ENCODE measurements at places on chromosomes 4 and X.

GRCh38 chr4:20288047-20288650 is 36.4 kb downstream of the SLIT2 start:
- DNase-seq, result no peak

DNA sequence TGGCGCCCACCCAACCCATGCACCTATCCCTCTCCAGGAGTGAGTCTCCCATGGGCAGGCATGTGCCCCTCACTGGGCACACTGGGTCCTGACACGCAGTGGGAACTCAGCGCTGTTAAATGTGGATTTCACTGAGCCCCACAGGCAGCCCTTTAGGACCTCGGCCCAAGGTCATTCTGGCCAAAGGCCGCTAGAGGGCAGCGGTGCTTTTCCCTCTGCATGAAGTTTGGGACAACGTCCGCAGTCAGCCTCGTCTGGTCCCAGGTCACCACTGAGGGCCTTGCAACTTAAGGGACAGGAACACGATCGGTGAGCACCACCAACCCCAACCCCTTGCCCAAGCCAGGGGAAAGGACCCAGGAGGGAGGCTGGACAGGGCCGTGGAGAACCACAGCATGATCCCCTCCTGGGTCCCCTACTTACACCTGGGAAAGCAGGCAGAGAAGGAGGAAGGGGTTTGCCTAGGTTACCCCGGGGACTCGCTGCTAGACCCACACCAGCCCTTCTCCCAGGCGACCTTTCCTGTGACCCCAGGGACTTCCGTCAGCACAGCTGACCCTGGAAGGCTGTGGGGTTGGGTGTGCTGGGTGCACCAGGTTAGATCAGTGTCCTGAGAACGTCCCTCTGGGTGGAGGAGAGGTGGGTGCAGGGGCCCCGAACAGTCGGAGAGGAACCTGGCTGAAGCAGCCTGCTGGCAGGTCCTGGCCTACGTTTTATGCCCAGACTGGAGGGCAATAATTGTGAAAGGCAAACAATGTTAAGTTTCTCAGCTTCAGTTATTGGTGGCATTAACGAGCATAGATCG is 24.0 kb downstream of the CYTL1 start:
- DNase-seq, result peak; percentile 16

DNA sequence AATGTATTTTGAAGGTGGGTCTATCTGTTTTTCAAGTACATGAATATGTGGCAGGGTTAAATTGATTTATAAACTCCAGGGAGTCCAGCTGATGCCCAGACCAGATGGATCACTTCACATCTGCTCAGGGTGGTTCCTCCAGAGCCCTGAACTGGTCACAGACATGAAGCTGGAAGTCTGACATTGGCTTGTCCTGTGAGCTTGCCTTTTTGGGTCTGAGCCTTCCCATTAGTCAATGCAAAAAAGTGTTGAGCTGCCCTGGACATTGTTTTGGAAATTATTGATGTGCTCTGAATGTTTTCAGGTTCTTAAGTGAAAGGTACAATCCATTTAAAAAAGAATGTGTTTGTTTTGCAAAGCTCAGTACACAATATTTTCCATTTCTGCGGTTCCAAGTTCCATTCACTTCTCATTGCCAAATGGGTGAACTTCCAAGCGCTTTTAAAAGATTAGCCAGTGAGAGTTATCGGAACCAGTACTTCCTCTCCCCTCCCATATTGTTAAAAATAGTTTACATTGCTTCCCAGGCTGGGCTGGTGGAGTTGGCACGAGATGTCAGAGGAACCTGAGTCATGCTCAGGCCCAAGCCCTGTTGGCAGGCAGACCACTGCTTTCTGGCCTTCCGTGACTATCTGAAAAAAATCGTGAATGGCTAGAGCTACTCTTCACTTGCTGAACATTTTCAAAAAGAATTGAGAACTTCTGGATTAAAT is 52.1 kb downstream of the PDGFRA start:
- DNase-seq, result no peak

GRCh38 chrX:15749642-15750610 is 11.9 kb downstream of the CA5B start:
- DNase-seq, result no peak

DNA sequence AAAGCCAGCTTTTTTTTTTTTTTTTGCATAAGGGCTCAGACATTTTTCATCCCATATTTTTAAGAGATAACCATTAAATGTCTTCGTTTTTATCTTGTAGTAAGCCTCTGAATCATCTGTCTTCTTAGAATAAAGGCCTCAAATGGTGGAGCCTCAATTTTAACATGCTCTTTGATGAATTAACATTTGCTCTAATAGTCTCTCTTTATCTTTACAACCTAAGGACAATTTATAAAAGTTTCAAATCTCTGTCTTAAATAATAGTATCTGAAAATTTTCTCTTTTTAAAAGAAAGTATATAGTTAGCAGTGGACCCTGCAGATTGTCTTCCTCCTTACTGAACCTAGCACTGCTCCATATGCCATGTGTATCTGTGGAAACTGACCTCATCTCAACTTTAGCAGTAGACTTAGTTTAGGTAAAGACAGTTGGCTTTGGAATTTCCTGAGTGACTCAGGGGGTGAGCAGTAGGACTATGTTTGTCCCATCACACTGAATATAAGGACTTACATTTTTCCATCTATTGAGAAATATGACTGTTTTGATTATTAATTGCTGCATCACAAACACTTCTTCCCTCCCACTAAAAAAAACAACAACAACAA is 1658.0 kb downstream of the STIM2 start:
- DNase-seq, result no peak

DNA sequence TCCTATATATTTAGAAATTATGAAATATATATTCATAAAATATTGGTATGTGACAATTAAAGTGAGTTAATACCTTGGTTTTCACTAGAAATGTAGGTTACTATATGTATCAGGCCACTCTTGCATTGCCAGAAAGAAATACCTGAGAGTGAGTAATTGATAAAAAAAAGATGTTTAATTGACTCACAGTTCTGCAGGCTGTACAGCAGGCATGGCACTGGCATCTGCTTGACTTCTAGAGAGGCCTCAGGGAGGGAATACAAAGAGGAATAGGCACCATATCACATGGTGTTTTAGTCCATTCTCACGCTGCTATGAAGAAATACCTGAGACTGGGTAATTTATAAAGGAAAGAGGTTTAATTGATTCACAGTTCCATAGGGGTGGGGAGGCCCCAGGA is 1560.6 kb downstream of the STIM2 start:
- DNase-seq, result no peak

GRCh38 chrX:120302434-120302833 is 8.8 kb downstream of the TMEM255A start:
- DNase-seq, result peak; percentile 3

- DNase-seq, result no peak
These were observed 81.7 kb downstream of the PDGFC start for GRCh38 chr4:156889616-156890594.

DNA sequence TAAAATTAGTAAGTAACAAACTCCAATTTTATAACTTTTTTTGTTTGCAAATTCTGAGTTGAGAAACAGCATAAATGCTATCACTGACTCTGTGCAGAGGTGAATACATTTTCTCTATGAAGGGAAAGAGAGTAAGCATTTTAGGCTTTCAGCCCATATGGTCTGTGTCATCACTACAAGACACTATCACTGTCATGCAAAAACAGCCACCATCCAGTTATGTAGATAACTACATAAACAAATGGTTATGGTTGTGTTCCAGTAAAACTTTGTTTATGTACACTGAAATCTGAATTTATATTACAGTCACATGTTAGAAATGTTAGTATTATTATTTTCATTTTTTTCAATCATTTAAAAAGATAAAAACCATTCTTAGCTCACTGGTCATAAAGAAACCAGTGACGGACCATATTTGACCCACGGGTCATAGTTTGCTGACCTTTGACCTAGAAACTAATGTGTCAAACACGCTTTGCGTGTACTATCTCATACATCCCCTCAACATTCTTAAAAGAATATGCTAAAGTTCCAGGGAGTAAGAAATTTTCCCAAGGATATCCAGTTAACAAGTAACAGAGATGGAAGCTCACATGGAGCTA is 29.1 kb downstream of the RASGEF1B start:
- no peak for DNase-seq

DNA sequence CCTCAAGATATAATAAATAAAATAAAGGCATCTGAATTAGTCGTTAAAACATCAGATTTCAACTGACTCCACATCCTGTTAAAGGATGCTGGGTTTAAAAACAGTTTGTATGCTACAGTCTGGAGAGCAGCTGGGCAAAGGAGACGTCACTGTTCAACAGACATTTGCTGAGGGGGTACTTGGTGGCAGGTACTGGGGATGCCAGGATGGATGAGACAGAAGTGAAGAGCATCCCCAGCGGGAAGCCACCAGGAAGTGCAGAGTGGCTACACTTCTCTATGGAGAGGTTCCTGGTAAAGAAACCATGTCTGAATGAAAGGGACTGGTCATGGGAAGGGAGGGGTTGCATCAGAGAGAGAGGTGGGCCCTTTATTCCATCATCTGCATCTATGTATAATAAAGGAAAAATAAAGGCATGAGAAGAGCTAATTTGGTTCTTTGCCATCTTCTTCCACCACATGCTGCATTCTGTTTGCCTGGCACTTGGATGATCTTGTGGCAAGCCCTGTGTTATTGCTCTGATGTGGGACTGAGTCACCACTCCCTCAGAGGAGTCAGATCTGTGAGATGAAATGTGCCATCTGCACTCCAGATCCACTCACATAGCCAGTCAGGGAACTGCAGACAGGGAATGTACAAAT is 145.0 kb downstream of the SOWAHB start:
- no peak for DNase-seq

- no peak for DNase-seq
These were observed 25.6 kb downstream of the FAT1 start for GRCh38 chr4:186698028-186698427.

DNA sequence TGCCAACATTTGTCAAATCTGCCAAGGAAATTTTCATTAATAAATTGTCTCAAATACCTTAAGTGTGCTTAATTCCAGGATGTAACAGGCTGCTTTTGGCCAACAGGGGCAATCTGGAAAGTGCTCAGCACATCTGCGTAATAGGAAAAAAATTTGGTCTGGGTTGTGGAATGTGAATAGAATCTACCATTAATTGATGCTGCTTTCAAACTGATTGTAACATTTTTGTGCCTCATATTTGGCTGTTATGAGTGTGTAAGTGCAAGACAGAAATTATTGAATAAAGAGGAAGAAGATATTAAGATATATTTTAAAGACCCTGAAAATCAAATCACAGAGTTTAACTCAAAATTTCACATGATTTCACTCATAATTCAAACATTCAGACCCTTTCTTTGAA is 41.1 kb downstream of the REELD1 start:
- DNase-seq, result no peak

DNA sequence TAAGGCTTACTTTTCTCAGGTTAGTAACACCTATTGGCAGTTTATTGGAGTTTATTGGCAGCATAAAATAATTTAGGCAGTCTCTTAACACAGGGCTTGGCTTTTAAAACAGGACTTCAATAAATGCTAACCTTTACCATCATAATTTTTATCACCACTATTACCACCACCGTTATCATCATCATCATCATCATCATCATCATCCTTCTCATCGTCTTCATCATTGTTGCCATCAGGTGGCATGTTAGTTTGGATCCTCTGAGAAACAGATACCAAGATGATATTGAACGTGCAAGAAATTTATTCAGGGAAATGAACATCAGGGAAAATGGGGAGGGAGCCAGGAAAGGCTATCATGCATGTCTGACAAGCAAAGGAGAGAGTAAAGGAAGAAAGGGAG is 16.2 kb downstream of the GBA3 start:
- no peak for DNase-seq

- no peak for DNase-seq
These were observed 388.9 kb downstream of the SPRY1 start for GRCh38 chr4:123785538-123785937.

- DNase-seq, result no peak
These were observed 11.8 kb downstream of the SLC25A14 start for GRCh38 chrX:130351567-130351966.

DNA sequence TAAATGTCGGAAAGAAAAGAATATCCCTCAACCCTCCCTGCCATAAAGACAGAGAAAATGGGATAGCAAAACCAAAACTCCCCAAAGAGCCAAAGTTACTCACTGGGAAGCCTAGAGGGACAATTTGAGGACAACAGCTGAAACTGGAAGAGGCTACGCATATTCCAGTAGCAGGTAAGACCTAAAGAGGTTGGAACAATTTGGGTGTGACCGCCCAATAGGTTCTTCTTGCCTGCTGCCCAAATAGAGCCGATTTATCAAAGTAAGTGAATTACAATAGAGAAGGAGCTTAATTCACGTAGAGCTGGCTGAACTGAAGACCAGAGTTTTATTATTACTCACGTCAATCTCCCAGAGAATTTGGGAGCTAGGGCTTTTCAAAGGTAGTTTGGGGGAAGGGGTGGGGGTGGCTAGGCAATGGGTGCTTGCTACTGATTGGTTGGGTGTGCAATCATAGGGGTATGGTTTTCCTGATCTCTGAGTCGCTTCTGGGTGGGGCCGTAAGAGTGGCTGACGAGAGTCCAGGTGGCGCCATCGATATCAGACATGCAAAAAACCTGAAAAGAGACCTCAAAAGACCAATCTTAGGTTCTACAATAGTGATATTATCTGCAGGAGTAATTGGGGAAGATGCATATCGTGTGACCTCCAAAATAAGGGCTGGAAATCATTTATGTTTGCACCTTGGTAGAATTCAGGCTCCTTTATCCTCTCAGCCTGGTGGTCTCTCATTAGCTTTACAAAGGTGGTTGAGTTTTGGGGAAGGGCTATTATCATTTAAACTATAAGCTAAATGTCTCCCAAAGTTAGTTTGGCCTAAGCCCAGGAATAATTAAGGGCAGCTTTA is 39.0 kb upstream of the SLC7A3 start:
- no peak for DNase-seq

- no peak for DNase-seq
These were observed 69.2 kb downstream of the BLTP1 start for GRCh38 chr4:122221322-122221721.

- no peak for DNase-seq
These were observed 57.1 kb downstream of the UGT2B10 start for GRCh38 chr4:68872643-68873502.

DNA sequence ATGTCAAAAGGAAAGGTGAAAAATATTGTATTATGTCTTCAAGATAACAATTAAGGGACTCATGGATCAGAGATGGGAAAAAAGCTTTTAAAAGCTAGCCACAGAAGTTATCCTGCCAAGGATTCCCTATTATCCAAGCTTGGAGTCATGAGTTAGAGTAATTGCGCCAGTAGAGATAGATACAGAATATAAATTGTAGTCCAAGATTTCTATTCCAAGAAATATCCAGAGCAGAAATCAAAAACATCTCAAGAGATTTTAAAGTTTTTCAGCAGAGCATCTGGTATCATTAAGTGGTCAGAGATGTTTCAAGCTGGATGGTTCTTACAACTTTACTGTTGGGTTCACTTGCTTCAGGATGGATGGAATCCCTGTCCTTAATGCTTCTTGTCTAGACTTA is 186.7 kb downstream of the PCDH18 start:
- no peak for DNase-seq

GRCh38 chrX:8273451-8273895 is 102.4 kb upstream of the VCX2 start:
- no peak for DNase-seq

All from amygdala (tissue), 56 donors.